Suppressor macrophage treated with lipopolysaccharide for 1 hour (primary cell): ENCODE measurements at places on chromosomes 1 and 21.

GRCh38 chr1:18684303-18684702 is 53.7 kb downstream of the PAX7 start:
- DNase-seq = no peak

DNA sequence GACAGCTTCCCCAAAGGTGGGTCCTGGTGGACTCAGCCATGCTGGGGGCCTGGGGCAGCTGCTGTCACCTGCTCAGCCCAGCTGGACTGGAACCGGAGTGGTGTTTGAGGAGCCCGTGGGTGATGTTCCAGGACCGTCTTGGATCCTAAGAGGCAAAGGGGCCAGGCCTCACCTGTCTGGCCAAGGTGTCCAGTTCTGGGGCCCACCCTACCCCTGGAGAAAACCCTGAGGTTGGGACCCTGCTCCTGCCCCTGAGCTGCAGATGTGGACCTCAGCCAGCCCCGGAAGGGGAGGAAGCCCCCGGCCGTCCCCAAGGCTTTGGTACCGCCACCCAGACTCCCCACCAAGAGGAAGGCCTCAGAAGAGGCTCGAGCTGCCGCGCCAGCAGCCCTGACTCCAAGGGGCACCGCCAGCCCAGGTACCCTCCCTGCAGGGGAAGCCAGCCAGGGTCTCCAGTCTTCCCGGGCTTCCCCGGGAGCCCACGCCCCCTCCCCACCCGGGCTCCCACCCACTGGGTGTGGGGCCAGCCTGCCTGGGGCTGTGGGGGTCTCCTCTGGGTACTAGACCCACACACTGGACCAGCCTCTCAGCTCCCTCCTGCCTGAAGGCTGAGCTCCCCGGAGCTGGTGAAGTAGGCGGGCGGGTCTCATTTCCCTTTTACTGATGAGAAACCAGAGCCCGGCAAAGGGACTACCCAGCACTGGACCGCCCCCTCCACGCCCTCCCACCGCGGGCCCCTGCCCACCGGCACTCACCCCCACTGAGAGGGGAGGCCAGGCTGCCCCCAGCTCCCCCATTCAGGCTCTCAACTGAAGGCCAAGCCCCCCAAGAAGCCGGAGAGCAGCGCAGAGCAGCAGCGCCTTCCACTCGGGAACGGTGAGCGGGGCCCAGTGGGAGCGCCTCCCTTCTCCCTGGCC is 1.3 kb downstream of the AIRE start:
- DNase-seq = peak; percentile 27

- no peak for DNase-seq
Observed at GRCh38 chr21:44982558-44983250, 42.9 kb downstream of the SLX9 start.

DNA sequence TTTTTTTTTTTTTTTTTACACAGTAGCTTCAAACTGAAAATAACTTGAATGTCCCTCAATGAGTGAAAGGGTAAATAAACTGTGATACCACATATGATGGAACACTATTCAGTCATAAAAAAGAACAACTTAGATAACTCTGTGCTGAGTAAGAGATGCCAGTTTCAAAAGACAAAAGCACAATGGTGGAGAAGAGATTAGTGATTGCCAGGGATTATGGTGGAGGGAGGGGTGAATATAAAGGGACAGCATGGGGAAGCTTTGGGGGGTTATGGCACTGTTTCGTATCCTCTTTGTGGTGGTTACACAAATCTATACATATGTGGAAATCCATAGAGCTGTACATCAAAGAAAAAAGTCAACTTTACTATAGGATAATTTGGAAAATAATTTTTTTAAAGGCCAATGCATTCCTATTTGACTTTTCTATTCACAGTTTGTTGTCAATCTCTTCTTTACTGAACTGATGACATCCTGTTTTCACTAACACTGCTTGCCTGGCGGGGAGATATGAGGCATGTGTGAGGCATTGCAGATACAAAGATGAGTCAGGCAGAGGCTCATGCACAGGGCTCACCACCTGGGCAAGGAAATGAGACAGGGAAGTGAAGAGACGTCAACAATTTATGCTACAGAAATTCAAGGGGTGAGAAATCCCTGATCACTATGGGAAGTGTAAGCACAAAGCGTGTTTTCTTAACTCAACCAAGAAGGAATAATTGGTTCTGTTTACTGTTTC is 302.7 kb downstream of the DUSP10 start:
- peak; percentile 81 for DNase-seq

- no peak for DNase-seq
Observed at GRCh38 chr1:237416924-237417655, 375.1 kb downstream of the RYR2 start.

DNA sequence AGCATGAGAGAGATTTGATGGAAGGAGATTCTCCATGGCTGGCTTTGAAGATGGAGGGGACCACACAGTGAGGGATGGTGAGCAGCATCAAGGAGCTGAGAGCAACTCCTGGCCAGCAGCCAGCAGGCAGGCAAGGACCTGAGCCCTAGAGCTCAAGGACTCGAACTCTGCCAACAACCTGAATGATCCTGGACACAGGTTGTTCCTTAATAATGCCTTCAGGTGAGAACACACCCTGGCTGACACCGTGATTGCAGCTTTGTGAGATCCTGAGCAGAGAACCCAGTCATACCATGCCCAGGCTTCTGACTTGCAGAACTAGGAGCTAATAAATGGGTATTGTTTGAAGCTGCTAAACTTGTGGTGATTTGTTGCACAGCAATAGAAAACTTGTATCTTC is 183.1 kb downstream of the LMX1A start:
- no peak for DNase-seq

GRCh38 chr1:221462345-221462744 is 279.5 kb downstream of the DUSP10 start:
- DNase-seq = no peak

GRCh38 chr1:153155541-153155940 is 4.9 kb upstream of the SPRR2G start:
- DNase-seq = no peak

DNA sequence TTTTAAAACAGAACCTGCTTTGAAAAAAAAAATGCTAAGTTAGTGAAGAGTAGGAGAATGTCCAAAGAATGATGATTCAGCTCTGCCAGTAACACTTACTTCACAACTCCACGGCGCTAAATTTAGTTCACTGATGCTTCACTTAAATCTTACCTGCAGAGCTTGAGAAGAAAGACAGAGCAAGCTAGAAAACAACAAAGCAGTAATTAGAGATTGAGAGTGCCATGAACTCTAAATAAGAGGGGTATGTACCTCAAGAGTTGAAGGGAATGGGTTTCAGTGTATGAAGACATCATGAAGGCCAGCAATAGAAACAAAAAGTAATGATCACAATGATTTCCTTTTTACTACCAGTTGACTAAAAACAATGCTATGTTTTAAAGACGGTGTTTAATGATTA is 32.8 kb downstream of the EPRS1 start:
- no peak for DNase-seq

DNA sequence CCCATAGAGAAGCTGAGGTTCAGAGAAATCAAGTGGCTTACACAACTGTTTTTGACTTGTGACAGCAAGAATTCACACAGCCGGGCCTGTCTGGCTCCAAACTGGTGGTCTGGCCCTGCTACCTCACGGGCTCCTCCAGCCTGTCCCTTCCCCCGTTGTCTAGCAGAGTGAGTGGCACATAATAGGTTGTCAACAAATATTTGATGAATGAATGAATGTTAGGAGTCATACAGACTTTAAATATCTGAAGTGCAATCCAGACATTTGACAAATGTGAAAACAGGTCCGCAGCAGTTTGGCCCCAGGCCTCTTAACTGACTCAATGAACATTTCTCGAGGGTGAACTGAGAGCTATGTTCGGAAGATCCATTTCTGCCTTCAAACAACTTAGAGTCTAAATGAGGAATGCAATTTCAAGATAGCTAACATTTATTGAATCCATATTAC is 1.1 kb upstream of the RHOC start:
- DNase-seq = no peak

GRCh38 chr21:34909492-34910292 is 139.4 kb downstream of the RUNX1 start:
- DNase-seq = peak; percentile 57

DNA sequence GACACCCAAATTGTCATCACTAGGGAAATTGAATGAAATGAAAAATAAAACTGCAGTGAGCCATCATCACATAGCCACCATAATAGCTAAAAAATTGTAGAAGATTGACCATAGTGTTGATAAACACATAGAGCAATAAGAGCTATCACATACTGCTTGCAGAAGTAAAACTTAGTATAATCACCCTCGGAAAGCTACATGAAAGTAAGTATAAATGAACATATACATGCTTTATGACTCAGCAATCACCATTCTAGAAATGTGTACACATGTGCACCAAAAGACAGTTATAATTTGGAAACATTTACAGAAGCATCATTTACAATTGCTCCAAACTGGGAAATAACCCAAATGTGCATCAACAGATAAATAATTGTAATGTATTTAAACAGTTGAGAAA is 153.1 kb upstream of the LRRC7 start:
- DNase-seq = no peak

GRCh38 chr1:35854989-35855700 is 27.9 kb upstream of the AGO1 start:
- DNase-seq = no peak

DNA sequence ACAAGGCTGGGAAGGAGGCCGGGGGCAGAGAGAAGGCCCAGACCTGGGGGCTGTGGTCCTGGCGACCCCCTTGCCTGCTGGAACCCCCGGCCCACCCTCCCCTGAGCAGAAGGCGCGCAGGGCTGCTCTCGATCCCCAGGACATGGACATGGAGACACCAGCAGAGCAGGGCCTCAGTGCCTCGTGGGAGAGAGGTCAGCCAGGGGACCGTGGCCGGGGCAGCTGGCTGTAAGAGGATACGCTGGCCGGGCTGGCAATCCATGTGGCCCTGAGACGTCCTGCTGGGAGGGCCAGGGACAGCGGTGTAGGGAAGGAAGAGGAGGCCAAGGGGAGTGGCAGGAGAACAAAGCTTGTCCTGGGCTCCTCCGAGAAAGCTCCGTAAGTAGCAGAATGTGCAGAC is 132.2 kb downstream of the CASZ1 start:
- no peak for DNase-seq

DNA sequence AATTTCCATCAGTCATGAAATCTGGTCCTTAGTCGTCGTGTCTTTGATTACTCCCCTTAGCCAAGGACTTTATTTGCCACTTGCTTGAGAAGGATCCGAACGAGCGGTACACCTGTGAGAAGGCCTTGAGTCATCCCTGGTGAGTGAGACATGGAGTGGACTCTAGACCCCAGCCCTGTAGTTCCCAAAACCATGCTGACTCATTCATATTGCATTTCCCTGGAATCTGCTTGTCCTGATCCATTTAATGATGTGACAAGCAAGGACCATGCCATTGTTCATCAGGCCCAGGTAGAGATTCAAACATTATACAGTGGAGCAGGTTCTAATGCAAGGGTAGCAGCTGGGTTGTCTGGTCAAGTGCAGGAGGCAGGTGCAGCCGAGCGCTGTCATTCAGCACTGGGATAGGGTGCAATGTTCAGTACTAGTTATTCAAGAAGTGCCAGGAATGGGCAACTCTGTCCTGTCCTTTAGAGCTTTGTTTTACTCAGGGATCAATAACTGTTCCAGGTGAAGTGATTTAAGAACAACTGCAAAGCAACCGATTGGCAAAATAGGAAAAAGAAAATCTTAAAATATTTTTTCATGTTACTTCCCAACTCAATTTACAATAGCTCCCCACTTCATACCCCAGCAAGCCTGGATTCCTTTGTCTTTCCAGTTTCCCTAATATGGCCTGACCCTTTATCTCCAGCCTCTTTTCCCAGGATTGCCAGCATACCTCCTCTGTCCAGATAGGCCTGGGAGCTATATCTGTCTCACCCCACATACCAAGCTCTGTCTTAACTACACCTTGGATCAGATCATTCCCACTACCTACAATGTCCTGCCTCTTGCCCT is 26.5 kb downstream of the CAMK1G start:
- DNase-seq = no peak

DNA sequence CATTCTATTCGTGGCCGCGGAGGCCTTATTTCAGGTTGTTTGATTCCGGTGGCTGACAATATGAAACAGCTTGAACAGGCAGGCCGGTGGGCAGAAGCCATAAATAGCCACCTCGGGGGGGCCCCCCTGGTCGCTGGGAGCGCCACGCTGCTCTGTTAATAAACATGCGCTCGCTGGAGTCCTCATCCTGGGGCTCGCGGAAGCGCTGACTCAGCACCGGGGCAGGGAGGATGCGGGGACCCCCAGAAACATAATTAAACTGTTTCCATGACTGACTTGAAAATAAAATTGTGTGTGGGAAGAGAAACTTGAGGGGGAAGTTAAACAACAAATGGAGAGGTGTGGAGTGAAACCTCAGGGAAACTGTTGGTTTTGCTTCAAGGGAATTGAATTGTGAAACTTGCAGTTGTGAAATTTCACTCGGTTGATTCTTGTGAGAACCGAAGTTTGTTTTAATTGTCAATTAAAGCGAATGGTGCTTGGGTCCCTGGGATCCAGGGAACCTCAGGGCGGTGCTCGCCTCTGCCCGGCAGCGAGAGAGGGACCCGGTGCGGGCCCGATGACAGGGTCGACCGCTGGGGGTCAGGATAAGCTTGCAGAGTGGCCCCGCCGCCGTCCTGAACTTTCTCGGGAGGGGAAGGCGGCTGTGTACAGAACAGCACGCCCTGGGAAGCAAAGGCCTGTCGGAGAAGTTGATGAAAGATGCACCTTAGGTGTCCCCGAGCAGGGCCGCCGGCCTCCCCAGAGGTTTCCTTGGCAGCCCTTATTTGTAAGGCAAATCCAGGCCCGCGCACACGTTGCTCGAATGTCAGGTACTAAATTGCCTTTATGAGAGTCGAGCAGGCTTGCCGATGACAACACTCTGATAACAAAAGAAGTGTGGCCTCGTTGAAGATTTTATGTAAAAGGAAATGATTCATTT is 176.9 kb upstream of the LMO4 start:
- peak; percentile 76 for DNase-seq

DNA sequence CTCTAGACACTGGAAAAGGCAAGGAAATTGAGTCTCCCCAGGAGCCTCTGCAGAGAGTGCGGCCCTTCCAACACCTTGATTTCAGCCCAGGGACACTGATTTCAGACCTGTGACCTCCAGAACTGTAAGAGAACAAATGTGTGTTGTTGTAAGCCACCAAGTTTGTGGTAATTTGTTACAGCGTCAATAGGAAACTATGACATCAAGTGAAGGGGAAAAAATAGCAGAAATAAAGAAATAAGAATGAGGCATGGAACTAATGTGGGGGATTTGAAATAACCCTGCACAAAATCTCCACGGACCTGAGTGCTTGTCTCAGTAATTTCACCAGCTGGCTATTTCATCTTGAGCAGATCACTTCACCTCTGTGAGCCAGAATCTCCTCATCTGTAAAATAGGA is 227.8 kb upstream of the JUN start:
- no peak for DNase-seq

GRCh38 chr1:85654066-85654782 is 54.0 kb downstream of the ZNHIT6 start:
- DNase-seq = no peak

- peak; percentile 68 for DNase-seq
Observed at GRCh38 chr1:247409869-247410544, 6.0 kb upstream of the NLRP3 start.

- DNase-seq = no peak
Observed at GRCh38 chr1:18908911-18909771, 6.8 kb upstream of the ALDH4A1 start.

DNA sequence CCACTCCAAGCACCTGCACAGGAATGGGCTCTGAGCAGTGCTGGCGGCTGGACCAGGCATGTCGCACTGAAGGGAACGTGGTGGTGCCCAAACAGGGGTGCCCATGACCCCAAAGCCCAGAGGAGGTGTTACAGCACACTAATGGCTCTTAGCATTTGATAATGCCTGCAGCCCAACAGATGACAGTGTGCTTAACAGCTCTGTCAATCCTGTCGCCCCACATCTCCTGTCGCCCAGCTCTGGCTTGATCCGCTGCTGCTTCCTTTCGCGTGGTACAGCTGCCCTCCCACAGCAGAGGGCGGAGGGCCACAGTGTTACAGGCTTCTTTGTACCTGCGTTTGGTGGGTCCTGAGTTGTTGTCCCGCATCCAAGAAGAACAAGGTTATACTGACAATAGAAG is 32.2 kb upstream of the CR1L start:
- no peak for DNase-seq
